Stimulated activated CD4-positive, alpha-beta T cell treated with anti-CD3 and anti-CD28 coated beads, Interleukin-2, amount 100 ng/mL, for 24 hours (primary cell): ENCODE measurements at places on chromosomes 2 and 18.

DNA sequence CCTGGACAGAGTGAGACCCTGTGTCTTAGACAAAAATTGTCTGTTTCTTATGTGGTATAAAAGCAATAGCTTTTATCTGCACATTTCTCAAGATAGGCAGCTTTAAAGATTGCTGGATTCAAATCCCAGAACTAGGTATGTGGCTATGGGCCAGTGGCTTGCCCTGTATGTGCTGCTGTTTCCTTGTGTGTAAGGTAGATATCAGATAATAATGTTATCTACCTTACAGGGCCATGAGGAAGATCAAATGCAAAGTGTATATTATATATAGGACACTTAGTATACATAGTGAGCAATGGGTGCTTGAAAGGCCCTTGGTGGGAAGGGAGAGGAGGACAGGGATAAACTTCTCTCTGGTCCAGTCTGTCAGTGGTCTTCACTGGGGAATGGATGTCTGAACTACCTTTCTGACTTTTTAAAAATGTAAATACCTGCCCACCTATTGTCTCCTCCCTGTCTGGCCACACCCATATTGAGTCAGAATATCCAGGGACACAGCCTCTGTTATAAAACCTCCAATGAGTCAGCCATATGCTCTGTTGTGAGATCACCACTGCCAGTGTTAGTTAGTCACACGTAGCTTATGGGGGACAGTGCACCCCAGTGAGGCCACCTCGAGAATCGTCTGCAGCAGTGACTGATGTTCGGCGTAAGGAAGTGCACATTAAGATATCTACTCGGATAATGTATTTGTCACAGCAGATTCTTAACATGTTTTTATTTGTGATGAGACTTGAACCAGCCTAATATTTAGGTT, 383.4 kb downstream of the PTPRM start:
- no peak for DNase-seq

DNA sequence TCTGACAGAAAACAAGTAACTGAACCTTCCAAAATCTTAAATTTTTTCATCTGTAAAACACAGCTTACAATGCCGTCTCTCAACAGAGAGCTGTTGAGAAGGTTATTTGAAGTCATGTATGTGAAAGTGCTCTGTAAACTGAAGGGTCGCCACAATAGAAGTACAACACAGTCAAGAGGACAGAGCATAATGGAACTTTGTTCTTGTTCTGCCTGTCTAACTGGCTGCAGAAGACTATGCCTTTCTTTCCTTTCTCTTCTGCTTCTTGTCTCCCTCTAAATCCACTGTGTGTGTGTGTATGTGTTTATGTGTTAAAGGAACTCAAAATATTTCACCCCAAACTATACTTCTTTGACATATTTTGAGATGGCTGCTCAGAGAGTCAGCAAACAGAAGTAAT, 365.8 kb upstream of the RND3 start:
- DNase-seq = no peak

GRCh38 chr2:29012211-29012681, 31.1 kb downstream of the TOGARAM2 start:
- DNase-seq = no peak

GRCh38 chr2:169796441-169796840, 2.2 kb upstream of the SSB start:
- DNase-seq = no peak

DNA sequence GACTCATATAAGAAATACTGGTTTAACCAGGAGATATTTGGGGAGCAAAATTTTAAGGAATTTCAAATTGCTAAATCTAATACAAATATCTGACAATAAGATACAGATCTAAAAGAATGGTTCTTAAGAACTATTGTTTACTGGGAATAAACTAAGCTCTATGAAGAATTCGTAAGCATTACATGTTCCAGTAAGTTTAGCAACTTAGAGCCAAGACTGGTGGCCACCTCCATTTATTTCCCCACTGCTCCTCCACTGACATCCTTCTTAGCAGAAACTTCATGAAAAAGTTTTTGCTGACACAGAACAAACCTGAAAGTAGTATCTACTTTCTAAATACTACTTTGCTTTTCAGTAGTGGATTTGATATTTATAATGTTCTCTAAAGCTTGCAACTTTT, 83.0 kb downstream of the ACSL3 start:
- no peak for DNase-seq
